ENCODE measurements at places on chromosomes 6 and 20.

DNA sequence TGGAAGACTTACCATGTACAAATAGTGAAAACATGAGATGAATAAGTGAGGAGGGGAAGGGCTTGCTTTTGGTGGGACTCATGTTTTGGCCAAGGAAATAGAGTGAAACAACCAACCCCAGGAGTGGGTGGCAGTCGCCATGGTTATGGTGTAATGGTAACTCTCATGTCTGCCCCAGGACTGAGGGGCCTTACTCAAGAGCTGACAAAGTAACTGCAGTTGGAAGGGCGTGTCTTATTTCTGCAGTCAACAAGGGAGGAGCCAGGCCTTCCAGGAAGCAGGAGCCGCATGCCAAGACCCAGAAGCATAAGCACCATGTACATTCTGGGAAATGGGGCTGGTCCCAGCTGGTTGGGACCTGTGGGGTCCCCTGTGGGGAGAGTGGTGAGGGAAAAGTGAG, 108.5 kb downstream of the UNC5CL start:
- no peak for DNase-seq

GRCh38 chr6:135227758-135228157, 46.6 kb downstream of the MYB start:
- DNase-seq = no peak

- peak; percentile 86 for DNase-seq
Measured at GRCh38 chr20:33731693-33732165, at the start of gene ZNF341. Gene ZNF341 (plus strand): TSS chr20:33731996. CDS start chr20:33732022, 26 bp downstream.

DNA sequence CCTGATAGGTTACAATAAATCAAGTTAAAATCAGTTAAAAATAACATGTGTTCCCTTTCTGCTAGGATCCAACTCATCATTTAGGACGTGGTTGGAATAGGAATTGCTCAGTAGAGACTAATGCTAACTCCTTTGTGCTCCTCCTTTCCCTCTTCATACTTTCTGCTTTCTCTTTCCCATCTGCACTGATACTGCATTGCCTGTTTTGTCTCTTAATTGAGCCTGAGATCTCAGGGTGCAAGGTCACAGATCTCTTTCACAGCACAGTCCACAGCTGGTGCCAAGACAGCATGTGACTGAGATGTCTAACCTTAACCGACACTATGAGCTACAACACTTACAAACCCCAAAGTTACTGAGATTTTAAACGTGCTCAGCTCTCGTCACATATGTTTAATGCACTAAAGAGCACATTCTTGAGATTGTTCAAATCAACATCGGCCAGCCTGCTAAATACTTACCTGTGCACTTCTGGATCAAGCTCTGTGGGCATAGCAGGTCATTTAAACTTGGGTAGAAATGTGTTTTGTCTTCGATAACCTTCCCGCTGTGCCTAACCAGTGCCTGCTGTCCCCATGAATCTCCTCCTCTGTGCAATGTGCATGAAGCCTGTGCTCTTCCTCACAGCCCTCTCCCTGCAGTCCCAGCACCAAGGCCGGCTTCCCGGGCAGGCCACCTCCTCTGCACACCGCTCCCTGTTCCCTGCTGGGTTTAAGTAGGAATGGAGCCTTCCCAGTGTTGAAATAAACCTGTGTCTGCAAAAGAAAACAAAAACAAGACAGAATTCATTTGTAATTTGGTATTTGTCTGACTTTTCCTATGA, 39.6 kb upstream of the AFDN start:
- no peak for DNase-seq

DNA sequence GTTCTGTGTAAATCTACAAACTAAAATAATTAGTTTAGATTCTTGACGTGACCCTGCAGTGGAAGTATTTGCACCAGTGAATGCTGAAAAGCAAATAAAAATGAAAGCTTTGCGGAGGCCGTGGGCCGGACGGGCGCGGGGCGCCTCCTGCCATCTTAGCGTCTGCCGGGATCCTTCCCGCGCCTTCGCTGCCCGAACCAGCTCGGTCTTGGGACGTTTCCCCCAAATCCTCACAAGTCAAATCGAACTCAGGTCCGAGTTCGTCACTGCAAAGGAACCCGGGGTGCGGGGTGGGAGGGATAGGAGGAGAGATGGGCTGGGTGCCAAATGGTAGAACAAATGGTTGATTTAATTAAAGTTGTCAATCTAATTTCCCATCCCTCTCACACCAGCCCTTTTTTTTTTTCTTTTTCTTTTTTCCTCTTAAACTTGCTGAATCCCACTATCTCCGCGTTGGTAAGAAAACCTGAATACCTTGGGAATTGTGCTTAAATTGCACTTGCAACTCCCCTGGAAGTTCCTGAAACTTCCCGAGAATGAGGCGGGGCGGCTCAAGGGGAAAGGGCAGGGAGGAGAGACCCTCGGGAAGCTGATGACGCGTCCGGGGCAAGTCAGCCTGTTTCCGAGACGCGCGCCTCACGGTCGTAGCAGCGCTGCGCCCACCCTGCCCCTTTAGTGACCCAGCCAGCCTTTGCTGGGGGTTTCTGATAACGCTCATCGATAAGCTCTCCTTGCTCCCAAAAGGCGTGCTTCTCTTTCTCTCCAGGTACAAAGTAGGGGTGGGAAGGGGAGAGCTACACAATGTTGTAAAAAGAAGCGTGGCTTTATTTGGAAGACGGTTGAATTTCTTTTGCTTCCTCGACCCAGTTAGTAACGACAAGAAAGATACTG, 1.8 kb downstream of the GJA1 start:
- DNase-seq = peak; percentile 43

DNA sequence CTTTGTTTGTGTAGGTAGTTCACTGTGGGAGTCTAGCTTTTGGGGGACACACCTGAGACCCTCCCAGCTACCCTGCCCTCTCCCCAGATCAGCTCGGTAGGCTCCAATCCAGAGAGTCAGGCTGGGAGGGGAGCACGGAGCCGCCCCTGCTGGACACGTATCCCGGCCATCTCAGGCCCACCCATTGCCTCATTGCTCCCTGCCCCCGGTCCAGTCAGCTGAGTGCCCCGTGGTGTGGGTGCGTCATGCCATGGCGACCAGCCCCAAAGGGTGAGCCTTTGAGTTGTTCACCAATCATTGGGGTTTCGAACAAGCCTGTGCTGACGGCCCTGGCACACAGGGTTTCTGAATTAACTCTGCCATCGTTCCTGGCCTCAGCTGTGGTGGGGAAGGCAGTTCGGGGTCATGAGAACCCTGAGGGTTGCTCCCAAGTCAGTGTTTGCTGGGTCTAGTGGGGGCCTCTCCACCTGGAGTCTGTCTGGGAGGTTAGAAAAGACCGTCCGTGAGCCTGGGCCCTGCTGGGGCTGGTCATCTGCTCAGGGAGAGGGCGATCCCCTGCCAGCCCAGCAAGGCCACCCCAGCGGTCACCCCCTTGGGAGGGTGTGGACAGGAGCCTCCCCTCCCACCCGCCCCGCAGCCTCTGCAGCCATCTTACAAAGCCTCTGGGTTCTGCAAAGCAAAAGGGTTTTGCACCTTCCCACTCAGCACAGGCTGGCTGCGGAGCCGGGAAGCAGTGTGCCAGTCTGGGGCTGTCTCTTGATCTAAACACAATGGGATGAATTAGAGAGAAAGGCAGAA, 34.5 kb downstream of the NTSR1 start:
- DNase-seq = no peak

GRCh38 chr20:17316316-17317038, 89.6 kb downstream of the PCSK2 start:
- DNase-seq = no peak

GRCh38 chr20:5442101-5442500, 125.3 kb upstream of the PROKR2 start:
- DNase-seq = no peak

- no peak for DNase-seq
Measured at GRCh38 chr6:159399751-159400221, 230.6 kb downstream of the FNDC1 start.

GRCh38 chr6:149389509-149390297, 10.4 kb upstream of the SUMO4 start:
- no peak for DNase-seq

DNA sequence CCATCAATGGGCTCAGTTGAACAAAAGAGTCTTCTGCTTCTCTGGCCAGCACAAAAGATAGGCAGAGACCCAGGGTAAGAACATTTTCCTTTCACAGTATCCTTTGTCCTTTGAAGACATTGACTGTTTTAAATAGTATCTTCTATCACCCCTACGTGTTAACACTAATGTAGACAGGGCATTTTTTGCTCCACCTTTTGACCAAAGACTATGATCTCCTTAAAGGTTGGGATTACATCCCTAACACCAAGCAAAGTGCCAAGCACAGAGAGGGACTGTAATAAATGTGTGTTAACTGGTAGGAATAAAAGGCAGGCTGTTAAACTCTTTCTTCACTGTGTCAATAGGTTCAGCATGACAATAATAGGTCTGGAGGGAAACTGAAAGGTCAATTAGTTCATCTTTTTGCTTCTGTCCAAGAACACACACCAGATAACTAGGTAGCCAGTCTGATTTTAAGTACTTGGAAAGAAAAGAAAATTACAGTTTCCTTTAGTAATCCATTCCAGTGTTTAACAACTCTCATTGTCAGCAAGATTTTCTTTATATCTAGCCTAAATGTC, 63.6 kb upstream of the NOX3 start:
- DNase-seq = no peak

- no peak for DNase-seq
Measured at GRCh38 chr6:26385734-26386125, 2.8 kb downstream of the BTN2A2 start.

- DNase-seq = no peak
Measured at GRCh38 chr6:2081155-2082138, 164.0 kb downstream of the GMDS start.

- DNase-seq = no peak
Measured at GRCh38 chr20:52724541-52724940, 247.6 kb upstream of the TSHZ2 start.

DNA sequence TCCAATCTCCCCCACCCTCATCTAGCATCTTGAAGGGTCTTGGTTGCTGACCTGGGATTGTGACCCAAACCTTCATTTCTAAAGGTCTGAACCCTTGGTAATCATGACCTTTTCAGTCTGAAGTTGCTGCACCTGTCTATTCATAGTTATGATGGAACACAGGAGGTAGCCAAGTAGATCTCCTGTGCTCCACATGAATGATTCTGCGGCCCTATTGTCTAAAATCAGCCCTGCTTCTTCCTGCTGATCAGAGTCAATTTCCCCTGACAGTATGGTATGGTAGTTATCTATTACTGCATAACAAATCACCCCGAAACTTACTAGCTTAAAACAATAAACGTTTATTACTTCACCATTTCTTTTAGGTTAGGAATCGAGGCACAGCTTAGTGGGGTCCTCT, 9.0 kb downstream of the OR2B6 start:
- DNase-seq = no peak

GRCh38 chr6:11754625-11755271, 23.9 kb downstream of the ADTRP start:
- DNase-seq = no peak

DNA sequence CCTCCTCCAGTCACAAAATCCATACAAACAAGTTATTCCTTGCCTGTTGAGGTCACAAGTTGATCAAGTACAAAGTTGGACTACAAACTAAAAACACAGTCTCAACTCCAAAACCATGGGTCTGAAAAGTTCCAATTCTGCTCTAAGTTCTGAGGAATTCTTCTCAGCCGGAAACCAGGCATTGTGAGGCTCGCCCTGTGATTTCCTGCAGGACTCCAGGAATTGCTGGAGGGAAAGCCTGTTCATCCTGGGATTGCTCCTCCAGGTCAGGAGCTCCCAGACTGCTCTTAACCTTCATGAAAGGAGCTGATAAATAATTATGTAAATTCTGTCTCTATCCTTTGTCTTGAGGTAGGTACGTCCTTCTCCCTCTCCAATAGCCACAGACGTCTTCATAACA, 8.5 kb downstream of the TRAM2 start:
- no peak for DNase-seq

DNA sequence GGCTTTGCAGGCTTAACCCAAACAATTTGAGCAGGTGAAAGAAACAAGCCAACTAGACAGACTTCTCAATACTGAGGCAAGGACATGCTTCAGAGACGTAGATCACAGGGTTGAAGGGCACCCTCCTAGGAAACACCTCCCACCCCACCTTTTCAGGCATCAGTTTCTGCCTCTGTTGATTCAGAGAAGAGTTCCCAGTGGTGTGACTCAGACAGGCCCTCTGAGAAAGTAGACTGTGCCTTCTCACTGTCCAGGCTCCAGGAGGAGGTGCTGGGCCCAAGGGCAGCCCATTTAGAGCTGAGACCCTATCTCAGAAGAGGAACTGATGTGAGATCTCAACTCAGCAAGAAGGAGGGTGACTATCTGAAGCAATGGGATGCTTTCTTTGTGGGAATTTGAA, 108.1 kb downstream of the FAM50B start:
- no peak for DNase-seq

GRCh38 chr6:138863321-138863720, 67.4 kb downstream of the ECT2L start:
- DNase-seq = no peak

DNA sequence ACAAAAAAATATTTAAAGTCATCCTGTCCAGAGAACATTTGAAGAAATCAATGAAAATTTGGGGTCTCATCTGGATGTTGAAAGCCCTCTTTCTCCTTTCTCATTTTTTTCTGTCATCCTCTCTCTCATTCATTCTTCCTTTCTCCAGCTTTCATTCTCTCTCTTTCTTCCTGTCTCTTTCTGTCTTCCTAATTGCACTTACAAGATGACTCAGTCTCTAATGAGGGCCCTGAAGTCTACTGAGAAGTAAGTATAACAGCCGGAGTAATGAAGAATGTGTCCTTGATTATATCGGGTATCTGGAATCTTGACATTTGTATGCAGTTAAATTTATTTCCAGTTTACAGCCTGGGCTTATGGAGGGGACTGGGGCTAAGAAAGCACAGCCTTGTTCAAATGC, 232.2 kb upstream of the SULF2 start:
- DNase-seq = no peak

DNA sequence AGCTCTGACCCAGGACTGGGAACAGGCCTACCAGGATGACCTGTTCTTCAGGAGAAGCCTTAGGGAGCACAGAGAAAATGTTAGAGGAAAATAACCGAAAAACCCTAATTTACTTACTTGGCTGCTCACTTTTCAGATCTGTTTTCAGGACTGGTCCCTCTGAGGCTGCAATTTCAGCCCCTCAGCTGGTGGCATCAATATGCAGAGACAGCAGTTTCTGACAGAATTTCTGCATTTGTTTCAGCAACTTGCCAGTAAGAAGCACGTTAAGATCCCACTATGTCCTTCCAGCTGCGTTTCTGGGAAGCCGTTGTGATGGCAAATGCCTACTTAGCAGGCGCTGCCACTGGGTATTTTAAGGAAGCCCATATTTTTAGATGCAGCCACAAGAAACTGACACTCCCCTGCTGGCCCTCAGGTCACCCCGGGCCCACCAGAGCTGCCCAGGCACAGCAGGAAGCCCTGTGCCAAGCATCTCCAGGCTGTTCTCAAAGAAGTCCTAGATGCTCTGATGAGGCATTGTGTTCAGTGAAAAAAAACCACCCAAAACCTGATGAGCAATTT, 7.5 kb downstream of the YTHDF1 start:
- DNase-seq = no peak

GRCh38 chr20:41131594-41132387, 5.6 kb upstream of the PLCG1 start:
- no peak for DNase-seq

GRCh38 chr6:148375401-148375800, 32.8 kb downstream of the SASH1 start:
- DNase-seq = no peak

DNA sequence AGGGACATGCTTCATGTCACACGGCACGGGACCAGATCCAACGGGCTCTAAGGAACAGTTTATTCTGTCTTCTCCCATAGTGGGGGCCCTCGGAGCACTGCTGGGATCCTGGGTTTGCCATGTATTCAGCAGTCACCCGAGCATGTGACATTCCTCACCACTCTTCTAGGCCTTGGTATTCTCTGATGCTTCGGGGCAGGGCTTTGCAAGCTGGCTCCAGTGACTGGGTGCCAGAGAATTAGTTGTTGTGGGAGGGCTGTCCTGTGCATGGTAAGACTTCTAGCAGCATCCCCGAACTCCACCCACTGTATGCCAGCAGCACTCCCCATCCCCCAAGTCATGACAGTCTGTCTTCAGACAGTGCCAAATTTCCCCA, 5.4 kb downstream of the CCN5 start:
- DNase-seq = peak; percentile 98
